ENCODE measurements at places on chromosomes 12 and 14. TPM values are rescaled to one million over a fixed set of nuclear protein-coding genes. Genes with fewer than 3 reads are reported as not detected.

- no peak for DNase-seq
These were observed 42.0 kb upstream of the C12orf75 start for GRCh38 chr12:105288311-105288996.

- DNase-seq = no peak
These were observed 1147.8 kb downstream of the FSCB start for GRCh38 chr14:43359317-43359716.

GRCh38 chr12:81245907-81246570, 168.2 kb downstream of the ACSS3 start:
- no peak for DNase-seq

- DNase-seq = no peak
These were observed 505 bp downstream of the HELB start for GRCh38 chr12:66302827-66303169.

Gene TRHDE
- polyA plus RNA-seq = 0.12 TPM

DNA sequence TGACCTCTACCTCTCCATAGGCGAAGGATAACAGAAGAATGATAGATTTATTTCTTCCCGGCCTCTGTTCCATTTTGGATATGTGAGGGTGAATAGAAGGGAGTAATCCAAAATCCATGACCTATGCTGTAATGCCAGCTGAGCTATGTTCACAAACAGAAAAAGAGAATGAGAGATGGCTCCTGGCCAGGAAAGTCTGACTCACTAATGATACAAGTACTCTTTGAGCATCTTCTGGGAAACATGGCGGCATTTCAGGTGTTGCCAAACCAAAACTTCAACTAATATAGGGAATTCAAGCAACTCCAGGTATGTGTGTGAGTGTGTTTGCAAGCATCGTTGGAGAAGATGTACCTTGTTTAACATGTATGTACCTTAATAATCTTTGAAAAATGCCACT, 55.1 kb downstream of the MED13L start:
- DNase-seq = peak; percentile 78

- no peak for DNase-seq
These were observed 20.8 kb downstream of the CKAP4 start for GRCh38 chr12:106226884-106227640.

DNA sequence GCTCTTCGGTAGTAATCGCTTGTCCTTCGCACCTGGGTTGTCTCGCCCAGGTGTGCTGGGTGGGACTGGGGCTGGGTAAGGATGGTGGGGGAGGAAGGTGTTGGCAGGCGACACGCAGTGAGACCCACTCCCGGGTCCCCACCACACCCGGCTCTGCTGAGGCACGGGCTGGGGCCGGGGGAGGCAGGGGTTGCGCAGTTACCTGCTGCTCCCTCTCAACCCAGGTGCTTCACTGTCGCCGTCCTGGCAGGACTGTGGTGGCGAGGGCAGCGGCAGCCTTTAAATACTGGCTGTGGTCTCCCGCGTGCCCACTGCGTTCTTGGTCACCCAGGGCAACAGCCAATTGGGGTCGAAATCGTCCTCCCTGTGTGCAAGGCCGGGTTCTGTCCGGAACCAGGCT, at the start of gene CCER1:
TSS of gene CCER1 (minus strand) at position 256 of the 400 bp plus-strand sequence. CDS start 434 bp downstream, outside the sequence.
- DNase-seq = no peak

GRCh38 chr12:78171061-78171460, 340.4 kb downstream of the NAV3 start:
- DNase-seq = no peak

- no peak for DNase-seq
These were observed 485.7 kb downstream of the ZFP36L1 start for GRCh38 chr14:68306934-68307789.

DNA sequence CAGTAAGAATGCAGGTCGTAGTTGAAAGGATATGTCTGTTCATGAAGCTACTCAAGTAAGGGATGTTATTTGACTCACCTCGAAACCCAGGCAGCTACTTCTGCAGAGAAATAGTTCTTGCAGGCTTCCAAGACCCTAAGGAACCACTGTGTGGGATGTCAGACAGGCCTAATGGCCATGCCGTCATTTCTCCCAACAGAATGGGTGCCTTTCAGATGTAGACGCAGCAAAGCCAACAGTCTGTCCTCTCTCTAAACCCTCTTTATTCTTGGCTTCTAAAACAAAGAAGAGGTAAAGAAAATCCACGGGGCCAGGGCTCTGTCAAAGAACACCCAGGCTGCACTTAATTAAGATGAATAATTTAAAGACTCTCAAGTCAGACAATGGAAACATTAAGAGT, 19.0 kb upstream of the ACTN1 start:
- no peak for DNase-seq

- no peak for DNase-seq
These were observed 47.3 kb upstream of the TMED10 start for GRCh38 chr14:75223664-75224154.

Gene CAPZA3
- not detected for polyA plus RNA-seq

- DNase-seq = no peak
These were observed 6.0 kb downstream of the CDKN1B start for GRCh38 chr12:12723149-12723680.

DNA sequence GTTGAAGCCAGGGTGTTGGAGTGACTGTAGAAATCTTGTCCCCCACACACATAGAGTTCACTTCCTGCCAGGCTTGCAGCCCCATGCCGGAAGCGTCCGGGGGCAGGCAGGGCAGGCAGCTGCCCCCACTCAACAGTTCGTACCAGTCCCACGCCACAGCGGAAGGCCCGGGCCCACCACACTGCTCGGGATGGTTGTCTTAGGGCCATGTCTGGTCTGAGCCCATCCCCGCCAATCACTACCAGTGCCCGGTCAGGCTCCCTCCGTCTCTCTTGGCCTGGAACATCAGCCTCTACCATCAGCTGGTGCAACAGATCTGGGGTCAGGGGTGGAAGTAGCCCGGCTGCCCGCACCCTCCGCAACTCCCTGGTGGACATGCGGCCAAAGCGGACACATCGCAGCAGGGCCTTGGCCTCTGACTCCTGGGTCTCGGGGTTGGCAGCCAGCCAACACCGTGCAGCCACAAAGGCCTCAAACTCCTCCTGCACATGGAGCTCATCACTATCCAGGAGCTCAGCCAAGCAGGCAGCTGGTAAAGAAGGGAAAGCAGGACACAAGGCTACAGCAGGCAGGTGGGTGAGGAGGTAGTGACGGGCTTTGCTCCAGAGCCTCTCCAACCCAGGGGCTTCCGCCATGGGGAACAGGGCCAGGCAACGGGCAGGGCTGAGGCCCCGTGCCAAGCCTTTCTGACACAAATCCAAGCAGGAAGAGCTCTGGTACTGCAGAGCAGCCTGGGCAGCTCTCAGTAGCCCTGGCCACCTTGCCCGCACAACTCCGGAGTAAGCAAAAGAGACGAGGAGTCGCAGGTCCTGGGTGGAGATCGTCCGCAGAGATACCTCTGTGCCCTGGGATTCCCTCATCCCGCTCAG, 5.9 kb downstream of the KLHL33 start:
- DNase-seq = no peak

Gene ACOT2
- polyA plus RNA-seq = 5.4 TPM

DNA sequence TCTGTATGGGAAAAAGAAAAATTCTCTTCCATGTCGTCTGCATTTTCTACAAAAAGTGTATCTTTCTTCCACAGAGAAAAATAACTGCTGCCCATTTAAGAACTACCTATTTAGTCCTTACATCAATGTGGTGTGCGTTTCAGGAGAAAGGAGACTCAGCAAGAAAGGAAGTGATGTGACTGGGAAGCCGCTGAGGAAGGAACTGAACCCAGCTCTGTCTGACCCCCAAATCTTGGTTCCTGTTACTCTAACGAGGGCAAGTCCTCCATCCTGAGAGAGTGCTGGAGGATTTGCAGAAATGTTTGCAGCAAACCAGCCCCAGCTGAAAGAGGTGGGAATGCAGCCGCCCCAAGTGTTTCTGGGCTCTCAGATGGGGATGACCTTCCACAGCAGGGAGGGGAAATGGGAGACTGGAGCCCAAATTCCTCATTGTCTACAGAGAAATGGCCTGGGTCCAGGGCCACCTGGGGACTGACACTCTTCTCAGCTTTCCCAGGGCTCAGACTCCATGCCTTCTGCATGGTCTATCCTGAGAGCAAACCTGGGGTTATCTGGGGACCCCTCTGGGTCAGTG, 6.7 kb upstream of the MLEC start:
- no peak for DNase-seq

DNA sequence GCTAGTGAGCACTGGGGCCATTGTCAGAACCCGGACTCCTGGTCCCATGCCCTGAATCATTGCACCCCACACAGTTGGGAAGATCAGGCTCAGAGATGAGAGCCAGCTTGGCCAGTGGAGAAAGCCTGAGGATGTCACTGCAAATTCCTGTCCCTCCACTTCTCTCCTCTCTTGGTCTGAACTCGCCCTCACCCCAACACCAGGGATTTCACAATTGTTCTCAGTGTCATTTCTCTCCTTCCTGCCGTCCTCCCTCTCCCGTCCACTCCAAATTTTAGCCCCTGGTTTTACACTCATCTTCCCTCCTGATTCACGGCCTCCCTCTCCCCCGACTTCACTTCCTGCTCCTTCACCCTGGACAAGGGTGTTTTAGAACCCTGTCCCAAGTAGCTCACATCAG, 11.1 kb downstream of the KRT75 start:
- no peak for DNase-seq

Gene ACSM4
- not detected for polyA plus RNA-seq

GRCh38 chr12:86663173-86663572, 407.0 kb upstream of the MGAT4C start:
- DNase-seq = no peak

All from keratinocyte (primary cell).